Uterus (tissue), 4 donors: ENCODE measurements at places on chromosomes 12 and 14. TPM values are rescaled to one million over a fixed set of nuclear protein-coding genes. Genes with fewer than 3 reads are reported as not detected.

Gene IFNG-AS1
- total RNA-seq = not detected

Gene DACT1
- total RNA-seq = 5.9 TPM

Gene SRRM4
- 0.14 TPM for total RNA-seq

Gene POTEM
- total RNA-seq = not detected

Gene HPD
- total RNA-seq = not detected

Gene PRH2
- not detected for total RNA-seq

Gene P2RX2
- not detected for total RNA-seq

Gene CYP27B1
- total RNA-seq = 1.2 TPM

Gene SLC6A15
- total RNA-seq = 4.4 TPM

Gene GPR132
- total RNA-seq = not detected

DNA sequence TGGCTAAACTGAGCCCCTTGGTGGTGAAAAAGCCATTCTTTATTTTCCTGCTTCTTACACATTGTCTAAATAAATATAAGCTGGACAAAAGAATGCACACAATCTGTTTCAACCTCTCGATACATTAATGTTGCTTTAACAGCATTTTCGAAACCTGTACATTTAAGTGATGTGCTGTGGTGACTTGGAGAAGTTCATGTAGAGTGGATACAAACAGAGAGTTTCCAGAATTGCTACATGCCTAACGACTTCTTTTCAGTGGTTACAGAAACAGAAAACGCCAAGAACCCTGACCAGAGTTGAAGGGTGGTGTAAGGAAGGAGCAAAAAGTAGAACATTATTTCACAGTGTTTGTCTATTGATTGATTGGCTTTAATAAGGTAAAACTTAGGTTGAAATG, 500.9 kb downstream of the SLC16A7 start:
- no peak for DNase-seq

- no peak for DNase-seq
Measured at GRCh38 chr14:89455412-89455811, 38.4 kb upstream of the FOXN3 start.

DNA sequence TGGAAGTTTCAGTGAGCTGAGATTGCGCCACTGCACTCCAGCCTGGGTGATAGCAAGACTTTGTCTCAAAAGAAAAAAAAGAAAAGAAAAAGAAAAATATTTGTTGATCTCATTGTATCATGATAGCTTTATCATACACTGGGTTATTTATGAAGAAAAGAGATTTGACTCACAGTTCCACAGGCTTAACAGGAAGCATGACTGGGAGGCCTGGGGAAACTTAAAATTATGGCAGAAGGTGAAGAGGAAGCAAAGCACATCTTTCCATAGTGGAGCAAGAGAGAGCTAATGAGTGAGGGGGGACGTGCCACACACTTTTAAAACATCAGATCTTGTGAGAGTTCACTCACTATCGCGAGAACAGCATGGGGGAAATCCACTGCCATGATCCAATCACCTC, 72.7 kb upstream of the FUT8 start:
- no peak for DNase-seq

DNA sequence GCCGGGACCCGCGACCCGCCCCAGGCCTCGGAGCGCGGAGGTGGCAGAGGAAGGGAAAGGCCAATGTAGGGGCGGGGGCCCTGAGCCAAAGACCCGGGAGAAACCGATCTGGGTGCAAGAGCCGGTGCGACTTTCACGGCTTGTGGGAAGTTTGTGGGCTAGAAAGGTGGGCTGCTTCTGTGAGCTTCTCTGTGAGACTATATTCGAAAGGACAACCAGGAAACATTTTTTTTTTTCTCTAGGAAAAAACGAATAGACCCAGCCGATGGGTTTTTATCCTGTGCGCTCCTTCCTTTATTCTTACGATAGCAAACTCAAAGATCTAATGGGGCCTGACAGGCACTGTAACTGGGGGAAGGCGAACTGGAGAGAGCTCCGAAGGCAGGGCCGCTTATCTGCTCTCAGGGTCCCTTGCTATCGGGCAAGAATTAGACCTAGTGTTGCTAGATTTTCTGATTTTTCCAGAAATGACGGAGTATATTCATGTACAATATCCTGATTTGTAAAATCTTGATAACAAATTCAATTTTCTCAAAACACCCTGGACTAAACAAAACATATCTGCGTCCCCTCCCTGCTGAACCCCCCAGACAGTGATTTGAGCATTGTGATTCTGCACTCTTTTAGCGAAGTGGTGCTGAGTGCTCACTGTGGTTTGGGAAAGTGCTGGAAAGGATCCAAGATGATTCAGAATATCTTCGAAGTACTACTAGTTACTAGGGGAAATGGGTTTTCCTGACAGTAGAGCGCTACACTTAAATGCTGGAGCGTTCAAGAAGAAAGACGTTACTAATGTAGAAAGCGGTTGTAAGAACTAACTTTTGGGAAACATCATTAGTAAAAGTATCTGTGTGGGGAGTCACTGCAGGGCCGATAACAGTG, 563 bp upstream of the STXBP6 start:
- DNase-seq = no peak

GRCh38 chr12:43762596-43762995, 3.8 kb downstream of the IRAK4 start:
- DNase-seq = no peak

DNA sequence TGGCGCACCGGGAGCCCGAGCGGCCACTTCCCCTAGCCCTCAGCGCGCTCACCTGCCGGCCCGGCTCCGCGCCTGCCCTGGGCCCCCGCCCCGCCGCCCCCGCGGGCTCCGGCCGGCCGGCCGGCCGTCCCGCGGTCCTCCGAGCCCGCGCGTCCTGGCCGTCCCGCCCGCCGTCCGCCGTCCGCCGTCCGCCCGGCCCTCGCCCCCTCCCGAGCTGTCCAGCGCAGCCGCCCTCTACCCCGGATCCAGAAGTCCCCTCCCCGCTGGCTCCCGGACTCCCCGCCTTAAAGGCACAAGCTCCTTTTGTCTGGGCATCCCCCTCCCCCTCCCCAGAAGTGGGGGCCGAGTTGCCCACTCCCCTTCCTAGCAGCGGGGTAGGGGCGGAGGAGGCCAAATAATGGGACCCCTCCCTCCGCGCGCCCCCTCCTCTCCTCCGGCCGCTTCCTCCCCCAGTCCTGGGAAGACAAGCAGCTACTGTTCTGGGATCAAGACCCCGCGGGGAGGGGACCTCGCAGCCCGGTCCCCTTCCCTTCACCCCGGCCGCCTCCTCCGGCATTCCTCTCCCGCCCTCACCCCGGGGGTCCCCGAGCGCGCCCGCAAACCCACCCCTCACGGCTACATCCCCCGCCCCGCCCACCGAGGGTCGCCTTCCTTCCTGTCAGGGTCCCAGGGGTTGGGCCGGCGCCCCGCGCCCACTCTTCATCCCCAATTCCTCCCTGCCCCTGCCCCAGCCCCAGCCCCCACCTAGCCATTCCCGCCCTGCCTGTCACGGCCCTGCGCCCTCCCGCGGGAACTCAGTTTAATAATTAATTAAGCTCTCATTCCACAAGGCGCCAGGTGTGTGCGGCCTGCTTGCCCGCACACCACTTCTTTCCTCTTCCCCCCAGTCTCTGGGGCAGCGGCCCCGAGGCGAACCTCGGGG, at the start of gene ADCY6:
Gene ADCY6 (minus strand): TSS at position 236 of the 922 bp plus-strand sequence. CDS start 5,655 bp downstream, outside the sequence.
- DNase-seq = peak; percentile 76

DNA sequence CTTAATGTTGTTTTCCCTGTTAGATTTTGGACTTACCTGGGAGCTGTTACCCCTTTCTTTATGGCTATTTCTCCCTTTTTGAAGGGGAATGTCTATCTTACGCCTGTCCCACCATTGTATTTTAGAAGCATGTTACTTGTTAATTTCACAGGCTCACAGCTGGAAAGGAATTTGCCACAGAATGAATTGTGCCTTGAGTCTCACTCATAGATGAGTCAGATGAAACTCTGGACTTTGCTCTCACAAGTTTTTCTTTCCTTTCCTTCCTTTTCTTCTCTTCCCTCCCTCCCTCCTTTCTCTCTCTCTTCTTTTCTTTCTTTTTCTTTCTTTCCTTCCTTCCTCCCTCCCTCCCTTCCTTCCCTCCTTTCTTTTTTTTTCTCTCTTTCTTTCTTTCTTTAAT, 9.3 kb upstream of the ATF7IP start:
- no peak for DNase-seq

GRCh38 chr12:116427200-116427930, 131.8 kb upstream of the MAP1LC3B2 start:
- no peak for DNase-seq

DNA sequence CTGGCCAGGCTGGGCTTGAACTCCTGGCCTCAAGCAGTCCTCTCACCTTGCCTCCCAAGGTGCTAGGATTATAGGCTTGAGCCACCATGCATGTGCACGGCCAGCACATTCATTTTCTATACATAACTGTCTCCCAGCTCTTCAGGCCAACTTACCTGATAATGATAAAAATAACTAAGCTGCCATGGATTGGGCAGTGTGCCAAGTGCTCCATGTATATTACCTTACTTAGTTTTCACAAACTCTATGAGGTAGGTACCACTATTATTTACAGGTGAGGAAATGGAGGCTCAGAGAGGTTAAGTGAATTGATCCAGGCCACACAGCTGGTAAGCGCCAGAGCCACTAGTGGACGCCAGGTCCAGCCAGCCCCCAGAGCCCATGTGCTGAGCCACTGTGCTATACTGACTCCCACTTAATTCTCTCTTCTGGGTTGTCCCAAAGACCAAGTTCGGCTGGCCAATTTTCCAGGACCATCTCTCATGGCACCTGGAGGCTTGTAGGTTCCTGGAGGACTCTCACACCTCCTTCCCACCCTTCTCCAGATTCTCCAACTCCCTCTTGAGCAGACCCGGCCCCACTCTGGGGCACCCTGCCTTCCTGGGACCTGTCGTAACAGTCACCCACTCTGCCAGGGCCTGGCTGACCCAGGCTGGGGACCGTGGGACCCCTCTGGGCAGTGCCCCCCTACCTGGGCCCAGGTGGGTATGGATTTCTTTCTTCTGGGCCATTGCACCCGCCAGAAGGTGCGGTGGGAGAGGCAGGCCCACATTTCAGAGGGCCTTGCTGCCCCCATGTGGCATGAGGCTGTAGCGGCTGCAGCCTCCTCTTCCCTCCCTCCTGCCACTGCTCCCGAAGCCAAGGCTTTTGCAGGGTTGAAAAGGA, 30.2 kb upstream of the CIPC start:
- peak; percentile 69 for DNase-seq

DNA sequence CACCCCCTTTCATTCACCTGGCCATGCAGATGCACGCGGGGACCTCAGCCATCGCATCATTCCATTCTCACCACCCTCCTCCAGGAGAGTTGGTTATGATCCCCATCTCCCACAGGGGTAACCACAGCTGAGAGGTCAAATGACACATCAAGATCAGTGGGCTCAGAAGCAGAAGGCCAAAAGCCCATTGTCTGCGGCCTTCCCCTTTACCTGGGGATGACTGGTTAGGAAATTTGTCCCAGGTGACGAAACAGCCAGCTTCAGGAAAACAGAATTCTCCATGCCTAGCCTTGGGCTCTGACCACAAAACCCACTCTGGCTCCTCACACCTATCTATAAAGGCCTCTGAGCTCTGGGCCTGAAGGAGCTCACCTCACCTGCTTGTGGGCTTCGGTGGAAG, 36.1 kb downstream of the ZFP36L1 start:
- no peak for DNase-seq

- no peak for DNase-seq
Measured at GRCh38 chr12:108634341-108634751, 652 bp upstream of the SELPLG start.

GRCh38 chr12:125981610-125982253, 916.5 kb downstream of the AACS start:
- no peak for DNase-seq

DNA sequence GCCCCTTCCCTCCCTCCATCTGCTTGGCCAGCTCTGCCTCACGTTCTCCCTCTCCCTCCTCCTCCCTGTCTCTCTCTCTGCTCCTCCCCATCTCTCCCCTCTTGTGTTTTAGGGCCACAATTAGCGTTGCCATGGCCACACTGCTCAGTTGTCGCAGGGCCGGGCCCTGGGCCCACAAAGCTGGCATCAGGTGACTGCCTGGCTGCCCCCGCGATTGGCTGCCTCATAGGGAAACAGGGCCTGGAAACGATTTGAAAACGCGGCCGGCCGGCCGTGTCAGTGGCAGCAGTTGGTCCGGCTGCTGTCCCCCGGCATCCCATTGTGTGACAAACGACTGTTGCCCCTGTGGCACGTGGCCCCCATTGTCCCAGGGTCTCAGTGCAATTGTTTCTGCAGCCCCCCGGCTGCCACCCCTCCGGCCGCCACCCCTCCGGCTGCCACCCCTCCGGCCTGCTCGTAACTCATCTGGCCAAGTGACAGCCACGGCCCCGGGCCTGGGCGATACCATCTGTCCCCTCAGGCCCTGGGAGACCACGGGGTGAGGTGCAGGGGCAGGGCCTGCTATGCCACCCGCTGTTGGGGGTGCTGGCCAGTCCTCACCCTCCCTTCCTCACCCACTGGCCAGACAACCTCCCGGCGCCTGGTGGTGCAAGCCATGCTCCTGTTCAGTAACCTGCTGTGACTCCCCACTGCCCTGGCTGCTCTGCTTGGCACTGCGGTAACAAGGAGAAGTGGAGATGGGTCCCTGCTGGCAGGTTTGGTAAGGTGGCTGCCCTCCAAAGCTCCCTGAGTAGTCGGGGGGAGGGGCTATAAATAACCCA, 17.4 kb downstream of the FOXN4 start:
- DNase-seq = no peak

GRCh38 chr12:70839544-70839943, 81.0 kb downstream of the PTPRR start:
- no peak for DNase-seq

DNA sequence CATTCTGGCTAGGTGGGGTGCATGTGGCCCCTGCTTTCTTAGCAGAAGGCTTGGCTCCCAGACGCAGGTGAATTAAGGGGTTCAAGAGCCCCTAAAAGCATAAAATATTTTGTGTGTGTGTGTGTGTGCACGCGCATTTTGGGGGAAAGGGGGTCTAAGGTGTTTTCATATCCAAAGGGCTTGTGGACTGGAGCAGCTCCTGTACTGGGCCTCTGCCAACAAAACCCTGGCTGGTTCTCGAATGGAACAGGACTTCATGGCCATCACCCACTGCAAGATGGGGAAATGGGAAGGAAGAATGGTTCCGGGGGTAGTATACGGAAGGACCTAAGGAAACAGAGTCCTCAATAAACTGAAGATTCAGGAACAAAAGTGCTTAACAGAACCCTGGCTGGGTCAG, 3.9 kb upstream of the ATN1 start:
- peak; percentile 54 for DNase-seq

- no peak for DNase-seq
Measured at GRCh38 chr14:74543771-74544438, 50.3 kb downstream of the ISCA2 start.

DNA sequence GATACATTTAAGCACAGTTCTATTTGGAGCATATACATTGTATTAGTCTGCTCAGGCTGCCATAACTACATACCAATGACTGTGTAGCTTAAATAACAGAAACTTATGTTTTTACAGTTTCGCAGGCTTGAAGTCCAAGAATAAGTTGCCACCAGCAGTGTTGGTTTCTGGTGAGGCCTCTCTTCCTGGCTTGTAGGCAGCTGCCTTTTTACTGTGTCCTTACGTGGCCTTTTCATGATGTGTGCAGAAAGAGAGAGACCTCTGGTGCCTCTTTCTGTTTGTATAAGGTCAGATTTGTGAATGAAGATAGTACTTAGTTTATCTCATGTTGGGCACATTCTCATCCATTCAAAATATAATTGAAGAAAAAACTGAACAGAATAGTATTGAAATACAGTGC, 636.6 kb downstream of the FLRT2 start:
- no peak for DNase-seq
